Mesothelial cell of epicardium (in vitro differentiated cells): ENCODE measurements at places on chromosomes 2 and 18.

GRCh38 chr18:69958422-69958821 is 10.7 kb upstream of the CD226 start:
- H3K27me3 ChIP-seq: no peaks in the 10 kb centered on the region
- no peak overlapping the region for H3K4me3 ChIP-seq
- H3K27ac ChIP-seq: no peak overlapping the region
- H3K36me3 ChIP-seq: no peaks in the 10 kb centered on the region
- DNase-seq: no peak
- no peaks in the 10 kb centered on the region for H3K4me1 ChIP-seq

DNA sequence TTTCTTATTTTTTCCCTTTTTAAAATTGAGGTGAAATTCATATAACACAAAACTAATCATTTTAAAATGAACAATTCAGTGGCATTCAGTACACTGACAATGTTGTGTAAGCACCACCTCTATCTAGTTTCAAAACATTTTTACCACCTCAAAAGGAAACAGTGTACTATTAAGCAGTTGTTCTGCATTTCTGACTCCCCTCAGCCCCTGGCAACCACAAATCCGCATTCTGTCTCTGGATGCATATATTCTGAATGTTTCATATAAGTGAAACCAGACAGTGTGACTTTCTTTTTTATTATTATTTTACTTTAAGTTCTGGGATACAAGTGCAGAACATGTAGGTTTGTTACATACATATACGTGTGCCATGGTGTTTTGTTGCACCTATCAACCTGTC is 19.2 kb upstream of the TANK start:
- H3K36me3 ChIP-seq: peaks cover 7% of the 10 kb centered on the region
- no peaks in the 10 kb centered on the region for H3K27me3 ChIP-seq
- H3K27ac ChIP-seq: no peak overlapping the region
- peaks cover 33% of the 10 kb centered on the region for H3K4me1 ChIP-seq
- no peak for DNase-seq

DNA sequence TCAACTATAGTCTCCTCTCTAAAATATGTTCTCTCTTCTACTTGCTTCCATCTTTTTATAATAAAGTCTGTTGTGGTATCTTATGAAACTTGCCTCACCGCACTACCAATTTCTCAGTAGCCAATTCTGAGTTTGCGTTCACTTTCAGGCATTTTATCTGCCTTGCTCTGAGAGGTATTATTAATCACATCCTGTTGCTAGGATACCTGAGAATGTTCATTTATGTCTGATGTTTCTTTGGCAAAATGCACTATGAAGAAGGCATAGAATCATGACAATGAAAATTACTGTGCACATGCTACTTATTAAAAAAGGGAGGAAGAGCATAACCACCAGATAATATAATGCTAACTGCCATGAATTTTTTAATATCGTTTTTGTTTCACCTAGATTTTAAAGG is 130.2 kb downstream of the CHST9 start:
- H3K27ac ChIP-seq: no peak overlapping the region
- H3K27me3 ChIP-seq: peaks cover 2% of the 10 kb centered on the region
- no peak overlapping the region for H3K4me3 ChIP-seq
- no peaks in the 10 kb centered on the region for H3K36me3 ChIP-seq

- H3K27me3 ChIP-seq: peaks cover 37% of the 10 kb centered on the region
- no peaks in the 10 kb centered on the region for H3K36me3 ChIP-seq
- H3K27ac ChIP-seq: no peak overlapping the region
Observed at GRCh38 chr18:62413206-62413605, 88.1 kb downstream of the TNFRSF11A start.

GRCh38 chr2:132415915-132416722 is 486 bp upstream of the GPR39 start:
- peak overlapping the region; percentile 79 for H3K4me3 ChIP-seq
- H3K27me3 ChIP-seq: peaks cover 54% of the 10 kb centered on the region
- no peaks in the 10 kb centered on the region for H3K36me3 ChIP-seq
- DNase-seq: peak; percentile 71
- peaks cover 6% of the 10 kb centered on the region for H3K4me1 ChIP-seq
- no peak overlapping the region for H3K27ac ChIP-seq

DNA sequence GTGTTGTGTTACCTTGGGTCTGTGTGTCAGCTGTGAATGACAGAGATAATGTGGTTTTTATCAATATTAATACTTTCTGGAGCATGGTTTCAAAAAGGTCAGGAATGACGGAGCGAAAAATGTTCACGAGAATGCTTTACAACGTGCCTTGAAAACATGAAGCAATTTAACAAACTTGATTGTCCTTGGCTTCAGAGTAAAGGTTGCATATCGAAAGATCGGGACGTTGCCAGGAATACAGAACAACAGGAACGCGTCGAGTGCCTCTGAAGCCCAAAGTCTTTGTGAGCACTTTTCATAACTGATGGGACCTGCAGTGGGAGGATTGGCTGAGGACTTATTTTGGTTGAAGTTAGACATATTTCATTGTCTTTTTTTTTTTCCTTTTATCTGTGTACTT is 206.1 kb downstream of the ZNF407 start:
- H3K4me1 ChIP-seq: peaks cover 26% of the 10 kb centered on the region
- no peaks in the 10 kb centered on the region for H3K36me3 ChIP-seq
- H3K27me3 ChIP-seq: no peaks in the 10 kb centered on the region

DNA sequence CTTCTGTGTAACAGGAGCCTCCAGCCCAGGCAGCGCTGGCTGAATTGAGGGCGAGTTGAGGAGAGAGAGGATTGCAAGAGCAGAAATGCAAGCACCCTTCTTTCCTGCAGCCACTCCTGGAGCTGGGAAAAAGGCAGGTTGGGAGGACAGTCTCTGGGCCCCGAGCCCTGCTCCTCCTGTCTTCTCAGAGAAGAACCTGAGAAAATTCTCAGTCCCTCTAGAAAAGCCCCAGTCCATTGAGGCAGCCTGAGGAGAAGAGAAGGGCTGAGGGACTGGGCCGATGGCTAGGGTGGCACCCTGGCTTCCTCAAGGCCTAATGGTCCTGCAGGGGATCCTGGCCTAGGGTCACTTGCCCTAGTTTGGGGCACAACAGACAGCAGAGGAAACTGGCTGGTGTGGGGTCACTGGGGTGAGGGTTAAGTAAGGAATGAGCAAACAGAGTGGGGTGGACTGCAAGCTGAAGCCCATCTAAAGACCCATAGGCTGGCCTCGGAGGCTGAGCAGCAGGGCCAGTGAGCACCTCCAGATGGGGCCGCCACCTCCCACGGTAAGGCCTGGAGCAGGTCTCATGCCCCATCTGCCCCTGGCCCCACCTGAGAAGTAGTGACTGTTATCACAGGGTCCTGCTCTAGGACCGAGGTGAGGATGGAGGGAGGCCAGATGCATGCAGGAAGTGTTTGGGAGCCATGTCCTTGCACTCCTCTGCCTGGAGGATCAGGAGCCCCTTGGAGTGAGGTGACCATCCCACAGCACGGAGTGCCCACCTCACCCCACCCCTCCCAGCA is 12.4 kb downstream of the CIB4 start:
- no peak for DNase-seq
- no peak overlapping the region for H3K4me3 ChIP-seq
- H3K27me3 ChIP-seq: no peaks in the 10 kb centered on the region
- no peaks in the 10 kb centered on the region for H3K36me3 ChIP-seq
- H3K27ac ChIP-seq: no peak overlapping the region
- peaks cover 39% of the 10 kb centered on the region for H3K4me1 ChIP-seq

GRCh38 chr18:37502036-37502435 is 63.6 kb downstream of the CELF4 start:
- H3K4me1 ChIP-seq: peaks cover 45% of the 10 kb centered on the region
- DNase-seq: no peak
- peak overlapping the region; percentile 97 for H3K27ac ChIP-seq

- H3K4me3 ChIP-seq: peak overlapping the region; percentile 91
- H3K27me3 ChIP-seq: no peaks in the 10 kb centered on the region
- no peak for DNase-seq
- peak overlapping the region; percentile 97 for H3K27ac ChIP-seq
Observed at GRCh38 chr2:38375696-38376345, 1.3 kb downstream of the ATL2 start.

DNA sequence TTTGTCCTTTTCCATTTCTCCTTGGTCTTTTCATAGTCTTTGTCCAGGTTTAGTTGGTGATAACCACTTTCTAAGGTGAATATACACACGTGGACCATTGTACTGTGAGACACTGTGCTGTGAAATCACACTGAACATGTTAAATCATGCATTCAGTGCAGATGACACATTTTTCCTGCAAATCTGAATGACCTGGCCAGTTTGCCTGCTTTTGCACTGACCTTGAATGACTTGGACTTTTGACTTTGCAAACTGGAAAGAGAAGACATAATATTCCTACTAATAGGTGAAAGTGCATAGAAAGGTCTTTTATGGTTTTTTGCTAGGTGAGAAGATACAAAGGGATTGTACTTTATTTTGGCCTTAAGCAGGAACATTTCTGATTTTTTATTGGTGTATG is 21.7 kb upstream of the PHLPP1 start:
- H3K4me3 ChIP-seq: no peak overlapping the region
- H3K27ac ChIP-seq: no peak overlapping the region
- H3K36me3 ChIP-seq: no peaks in the 10 kb centered on the region

DNA sequence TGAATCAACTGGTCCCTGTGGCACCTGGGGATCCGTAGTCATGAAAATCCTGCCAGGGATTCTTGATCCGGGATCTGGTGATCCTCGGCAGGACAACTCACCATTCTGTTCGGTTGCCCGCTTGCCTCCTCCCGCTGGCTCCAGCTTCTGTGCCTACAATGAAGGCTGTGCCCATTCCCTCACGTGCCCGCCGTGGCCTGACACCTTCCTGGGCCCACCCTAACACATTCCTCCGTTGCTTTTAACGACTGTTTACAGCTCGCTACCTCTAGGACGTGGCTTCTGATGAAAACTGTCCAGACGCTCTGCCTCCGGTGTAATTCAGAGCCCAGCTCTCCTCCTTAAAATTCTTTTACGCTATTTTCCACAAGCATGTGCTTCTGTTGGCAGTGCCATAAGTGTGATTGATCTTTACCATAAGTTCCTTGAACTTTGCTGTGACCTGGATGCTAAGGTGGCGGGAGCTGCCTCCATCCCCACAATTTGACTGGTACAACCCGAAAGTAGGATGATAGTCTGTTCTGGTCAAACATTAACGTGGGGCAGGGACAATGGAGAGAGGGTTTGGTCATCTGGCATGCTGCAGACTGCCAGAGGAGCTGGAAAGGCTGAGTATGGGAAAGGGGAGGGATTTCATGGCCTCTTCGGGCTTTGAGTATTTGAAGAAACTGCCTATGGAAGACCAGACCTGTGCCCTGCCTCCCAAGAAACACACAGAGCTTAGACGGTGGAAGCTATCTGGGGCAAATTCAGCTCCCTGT is 206.8 kb upstream of the TNP1 start:
- no peaks in the 10 kb centered on the region for H3K27me3 ChIP-seq
- peaks cover 21% of the 10 kb centered on the region for H3K4me1 ChIP-seq
- no peak overlapping the region for H3K4me3 ChIP-seq
- no peak overlapping the region for H3K27ac ChIP-seq

GRCh38 chr2:40260437-40260836 is 191.5 kb downstream of the SLC8A1 start:
- H3K4me3 ChIP-seq: no peak overlapping the region
- no peak for DNase-seq
- H3K36me3 ChIP-seq: peaks cover 2% of the 10 kb centered on the region
- H3K27me3 ChIP-seq: no peaks in the 10 kb centered on the region

GRCh38 chr2:157698430-157698829 is 69.8 kb upstream of the ACVR1C start:
- no peak overlapping the region for H3K27ac ChIP-seq
- H3K4me3 ChIP-seq: no peak overlapping the region
- no peak for DNase-seq
- H3K36me3 ChIP-seq: peaks cover 12% of the 10 kb centered on the region
- no peaks in the 10 kb centered on the region for H3K27me3 ChIP-seq

- H3K36me3 ChIP-seq: no peaks in the 10 kb centered on the region
- no peak overlapping the region for H3K4me3 ChIP-seq
- no peak for DNase-seq
- no peaks in the 10 kb centered on the region for H3K27me3 ChIP-seq
- no peak overlapping the region for H3K27ac ChIP-seq
Observed at GRCh38 chr2:33420726-33421125, 55.7 kb upstream of the RASGRP3 start.

- H3K27ac ChIP-seq: no peak overlapping the region
- DNase-seq: no peak
- H3K36me3 ChIP-seq: no peaks in the 10 kb centered on the region
- no peak overlapping the region for H3K4me3 ChIP-seq
- H3K27me3 ChIP-seq: peaks cover 3% of the 10 kb centered on the region
Observed at GRCh38 chr2:191799526-191799925, 47.4 kb downstream of the CAVIN2 start.

- no peaks in the 10 kb centered on the region for H3K36me3 ChIP-seq
- peaks cover 4% of the 10 kb centered on the region for H3K27me3 ChIP-seq
- no peak for DNase-seq
- peaks cover 10% of the 10 kb centered on the region for H3K4me1 ChIP-seq
- H3K27ac ChIP-seq: no peak overlapping the region
- no peak overlapping the region for H3K4me3 ChIP-seq
Observed at GRCh38 chr2:1538663-1539062, 125.4 kb downstream of the TPO start.

DNA sequence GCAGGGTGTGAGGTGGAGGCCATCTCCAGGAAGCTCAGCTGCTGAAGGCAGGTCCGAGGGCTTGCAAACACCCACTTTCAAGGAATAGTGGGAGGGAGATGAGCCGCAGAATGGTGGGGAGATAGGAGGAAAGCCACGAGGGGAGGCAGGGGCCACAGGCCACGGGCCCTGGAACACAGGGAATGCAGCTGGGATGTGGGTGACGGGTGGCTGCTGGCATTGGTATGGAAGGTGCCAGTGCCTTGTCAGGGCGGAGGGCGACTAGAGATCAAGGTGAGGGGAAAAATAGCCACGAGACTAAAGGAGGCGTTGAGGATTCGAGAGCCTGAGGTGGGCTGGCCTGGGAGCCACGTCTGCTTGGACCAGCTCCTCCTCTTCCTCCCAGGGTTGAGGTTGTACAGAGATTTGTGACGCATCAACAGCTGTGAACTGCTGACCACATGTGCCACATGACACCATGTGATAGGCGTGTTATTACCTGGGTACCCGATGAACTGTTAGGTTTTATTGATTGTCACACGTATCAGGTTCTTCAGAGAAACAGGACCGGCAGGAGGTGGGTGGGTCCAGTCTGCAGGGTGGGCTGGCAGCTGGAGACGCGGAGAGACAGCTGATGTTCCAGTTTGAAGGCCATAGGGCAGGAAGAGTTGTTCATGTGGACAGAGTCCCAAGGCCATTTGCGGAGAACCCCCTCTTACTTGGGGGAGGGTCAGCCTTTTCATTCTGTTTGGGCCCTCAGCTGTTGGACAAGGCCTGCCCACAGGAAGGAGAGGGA is 9.9 kb downstream of the IMPA2 start:
- H3K4me1 ChIP-seq: peaks cover 35% of the 10 kb centered on the region
- no peak overlapping the region for H3K4me3 ChIP-seq
- DNase-seq: no peak
- no peaks in the 10 kb centered on the region for H3K36me3 ChIP-seq
- H3K27ac ChIP-seq: no peak overlapping the region

- peaks cover 58% of the 10 kb centered on the region for H3K36me3 ChIP-seq
- no peaks in the 10 kb centered on the region for H3K4me1 ChIP-seq
- H3K27me3 ChIP-seq: no peaks in the 10 kb centered on the region
- DNase-seq: no peak
- H3K27ac ChIP-seq: no peak overlapping the region
- no peak overlapping the region for H3K4me3 ChIP-seq
Observed at GRCh38 chr18:58354051-58354450, 274.8 kb downstream of the ALPK2 start.
